ENCODE measurements at places on chromosomes 2 and 18. TPM values are rescaled to one million over a fixed set of nuclear protein-coding genes. Genes with fewer than 3 reads are reported as not detected.

The SPP2 gene
- not detected for total RNA-seq

The SIX2 gene
- total RNA-seq: 22.2 TPM

The MROH2A gene
- not detected for total RNA-seq

The RGPD3 gene
- total RNA-seq: 0.75 TPM

The MRPS5 gene
- total RNA-seq: 30.1 TPM

The ZNF407 gene
- 8.7 TPM for total RNA-seq

The PROKR1 gene
- not detected for total RNA-seq

The MARCHF4 gene
- not detected for total RNA-seq

The GPR55 gene
- total RNA-seq: not detected

The ABCG8 gene
- total RNA-seq: not detected

The TEKT4 gene
- not detected for total RNA-seq

The CNGA3 gene
- not detected for total RNA-seq

The STARD6 gene
- total RNA-seq: not detected

The NEU2 gene
- not detected for total RNA-seq

The SCYGR6 gene
- total RNA-seq: not detected

The SNED1 gene
- total RNA-seq: 84.3 TPM

The MSH2 gene
- total RNA-seq: 7.5 TPM

The CDH2 gene
- 22.8 TPM for total RNA-seq

The PRADC1 gene
- 77.0 TPM for total RNA-seq

The PTH2R gene
- total RNA-seq: not detected

The IDH1 gene
- total RNA-seq: 25.9 TPM

The SEPTIN2 gene
- total RNA-seq: 248 TPM

The KIF1A gene
- total RNA-seq: 0.11 TPM

The IL36RN gene
- total RNA-seq: not detected

The ELOA2 gene
- not detected for total RNA-seq

The ACMSD gene
- not detected for total RNA-seq

The CHRNG gene
- not detected for total RNA-seq

The ASAP2 gene
- total RNA-seq: 56.9 TPM

The MPV17 gene
- total RNA-seq: 239 TPM

The SPOPL gene
- 9.0 TPM for total RNA-seq

The GKN2 gene
- 0.75 TPM for total RNA-seq

The TMEM198 gene
- total RNA-seq: 6.0 TPM

The INHA gene
- not detected for total RNA-seq

The SCYGR4 gene
- total RNA-seq: not detected

The SLC9A2 gene
- not detected for total RNA-seq

The FBXO36 gene
- total RNA-seq: 1.6 TPM

The DDX1 gene
- total RNA-seq: 21.5 TPM

The TACR1 gene
- total RNA-seq: 27.5 TPM

The DYSF gene
- total RNA-seq: 58.3 TPM

The SCTR gene
- total RNA-seq: not detected

The MC2R gene
- total RNA-seq: not detected

The ADCYAP1 gene
- not detected for total RNA-seq

The MAL gene
- not detected for total RNA-seq

The OTOS gene
- total RNA-seq: not detected

The RAB17 gene
- 0.32 TPM for total RNA-seq

The KYNU gene
- total RNA-seq: 2.3 TPM

The RTP5 gene
- not detected for total RNA-seq

The RBM44 gene
- total RNA-seq: 8.5 TPM

The SERPINB4 gene
- total RNA-seq: not detected

The SLC5A7 gene
- not detected for total RNA-seq

The FAM228A gene
- total RNA-seq: not detected

The TRIM43 gene
- not detected for total RNA-seq

The POTEE gene
- total RNA-seq: not detected

Measured in ascending aorta (tissue), 2 donors.